OCI-LY7 (cell line): ENCODE measurements at places on chromosomes 5 and 9. TPM values are rescaled to one million over a fixed set of nuclear protein-coding genes. Genes with fewer than 3 reads are reported as not detected.
A peak's percentile ranks its signal among the peaks of the same experiment; 100 is the strongest.

DNA sequence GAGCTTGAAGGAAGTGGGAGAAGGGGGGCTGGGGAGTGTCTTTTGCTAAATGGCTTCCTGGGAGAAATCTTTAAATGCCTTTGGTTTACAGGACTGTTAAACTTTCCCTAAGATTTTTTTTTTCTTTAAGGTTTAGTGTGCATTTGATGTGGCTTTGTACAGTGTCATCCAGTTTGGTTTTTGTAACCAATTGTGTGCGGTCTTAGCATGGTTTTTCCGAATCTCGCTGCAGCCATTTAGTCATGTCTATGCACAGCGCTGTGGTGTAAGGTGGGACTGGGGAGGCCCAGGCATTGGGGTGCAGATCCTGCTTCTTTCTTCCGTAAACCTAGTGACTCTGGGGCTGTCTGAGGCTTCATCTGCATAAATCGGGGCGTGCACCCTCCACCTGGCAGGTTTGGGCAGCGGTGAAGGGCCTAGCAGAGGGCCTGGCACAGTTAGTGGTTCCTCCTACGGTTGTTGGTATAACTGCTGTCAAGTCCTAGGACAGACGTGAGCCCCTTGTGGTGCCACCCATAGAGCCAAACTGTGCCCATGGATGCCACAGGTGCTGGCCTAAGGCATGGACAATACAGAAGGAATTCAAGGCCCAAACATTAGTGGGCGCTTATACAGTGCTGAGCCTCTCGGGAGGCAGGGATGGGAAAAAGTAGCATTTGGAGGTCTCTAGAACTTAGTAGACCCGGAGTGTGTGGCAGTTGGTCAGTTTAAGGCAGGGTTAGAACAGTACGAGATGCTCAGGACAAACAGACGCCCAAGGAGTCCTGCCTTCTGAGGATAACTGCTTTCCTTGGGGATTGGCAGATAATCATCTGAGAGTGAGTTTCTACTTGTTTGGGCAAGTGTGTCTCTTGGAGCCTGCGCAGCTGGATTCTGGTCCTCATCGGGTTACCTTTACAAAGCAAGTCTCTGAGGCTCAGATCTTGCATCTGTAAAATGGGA is 1.5 kb downstream of the PRRC2B start:
- DNase-seq: peak; percentile 74

Gene FSTL4
- not detected in 2 replicates for total RNA-seq

GRCh38 chr9:111992523-111992922 is 95.9 kb downstream of the UGCG start:
- DNase-seq: no peak

GRCh38 chr9:129283291-129283691 is 105.2 kb upstream of the IER5L start:
- no peak for DNase-seq

GRCh38 chr5:168372356-168372946 is 81.0 kb downstream of the WWC1 start:
- peak; percentile 3 for DNase-seq

Gene SLC6A7
- not detected in 2 replicates for total RNA-seq
